ENCODE measurements at places on chromosomes 16 and 17. TPM values are rescaled to one million over a fixed set of nuclear protein-coding genes. Genes with fewer than 3 reads are reported as not detected.

The CES4A gene
- 15.4 TPM for total RNA-seq

The MYOCD gene
- 0.16 TPM for total RNA-seq

The CCL14 gene
- not detected for total RNA-seq

The FUS gene
- 50.4 TPM for total RNA-seq

The TBC1D3K gene
- total RNA-seq = not detected

The CES3 gene
- total RNA-seq = 0.78 TPM

The VWA3A gene
- total RNA-seq = 0.94 TPM

The FNDC8 gene
- not detected for total RNA-seq

The KRTAP9-4 gene
- not detected for total RNA-seq

The KRT28 gene
- total RNA-seq = not detected

The SPIRE2 gene
- total RNA-seq = 17.0 TPM

The SLC16A11 gene
- 0.31 TPM for total RNA-seq

The SDK2 gene
- total RNA-seq = 6.9 TPM

The ADPRM gene
- total RNA-seq = 19.8 TPM

The NRN1L gene
- not detected for total RNA-seq

The BCL6B gene
- 1.4 TPM for total RNA-seq

The OMG gene
- 9.4 TPM for total RNA-seq

Data from occipital lobe (tissue), 3 donors.